T-cell (primary cell): ENCODE measurements at places on chromosomes 11 and 22. TPM values are rescaled to one million over a fixed set of nuclear protein-coding genes. Genes with fewer than 3 reads are reported as not detected.

DNA sequence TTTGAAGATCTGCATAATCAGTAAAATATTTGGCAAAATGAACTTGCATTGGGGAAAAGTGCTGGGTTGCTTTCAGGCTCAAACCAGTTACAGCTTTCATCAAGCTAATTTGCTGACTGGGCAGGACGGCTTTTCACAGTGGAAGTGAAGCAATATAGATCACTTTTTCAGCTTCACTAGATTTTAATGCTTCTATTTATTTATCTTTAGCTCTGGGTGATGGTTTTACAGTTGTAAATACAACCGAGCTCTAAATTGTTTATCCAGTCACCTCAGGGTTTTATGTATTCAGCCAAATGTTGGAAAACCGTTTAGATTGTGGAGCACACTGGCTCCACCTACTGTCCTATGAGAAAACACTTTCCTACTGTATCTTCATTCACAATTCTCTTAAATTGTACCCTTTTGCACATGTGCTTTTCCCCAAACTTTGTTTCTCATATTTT, 58.2 kb downstream of the ACER3 start:
- no peak for DNase-seq

DNA sequence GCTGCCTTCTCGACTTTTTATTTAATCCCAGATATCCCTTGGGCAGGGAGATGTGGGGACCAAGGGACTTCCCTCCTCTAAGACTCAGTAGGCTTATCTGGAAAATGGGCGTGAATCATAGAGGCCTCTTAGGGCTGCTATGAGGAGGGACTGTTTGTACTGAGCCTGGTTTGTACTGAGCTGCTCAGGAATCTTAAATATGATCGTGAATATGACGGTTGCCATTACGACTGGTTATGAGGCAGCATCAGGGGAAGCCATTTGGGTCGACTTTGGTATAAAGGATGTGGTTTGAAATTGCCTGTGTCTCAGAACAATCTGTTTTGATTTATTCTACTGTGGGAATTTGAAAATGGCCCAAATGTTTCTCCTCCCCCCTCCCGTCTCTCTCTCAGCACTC, 20.6 kb downstream of the TSPAN18 start:
- no peak for DNase-seq

The SAA1 gene
- total RNA-seq: not detected

The SYT13 gene
- total RNA-seq: not detected

The PTDSS2 gene
- 23.4 TPM for total RNA-seq
